ENCODE measurements at places on chromosomes 2 and 18.

- no peak for DNase-seq
Measured at GRCh38 chr2:86790676-86791572, at the start of gene CD8A. CD8A (minus strand) TSS chr2:86790913; CDS start chr2:86790825, 88 bp downstream.

DNA sequence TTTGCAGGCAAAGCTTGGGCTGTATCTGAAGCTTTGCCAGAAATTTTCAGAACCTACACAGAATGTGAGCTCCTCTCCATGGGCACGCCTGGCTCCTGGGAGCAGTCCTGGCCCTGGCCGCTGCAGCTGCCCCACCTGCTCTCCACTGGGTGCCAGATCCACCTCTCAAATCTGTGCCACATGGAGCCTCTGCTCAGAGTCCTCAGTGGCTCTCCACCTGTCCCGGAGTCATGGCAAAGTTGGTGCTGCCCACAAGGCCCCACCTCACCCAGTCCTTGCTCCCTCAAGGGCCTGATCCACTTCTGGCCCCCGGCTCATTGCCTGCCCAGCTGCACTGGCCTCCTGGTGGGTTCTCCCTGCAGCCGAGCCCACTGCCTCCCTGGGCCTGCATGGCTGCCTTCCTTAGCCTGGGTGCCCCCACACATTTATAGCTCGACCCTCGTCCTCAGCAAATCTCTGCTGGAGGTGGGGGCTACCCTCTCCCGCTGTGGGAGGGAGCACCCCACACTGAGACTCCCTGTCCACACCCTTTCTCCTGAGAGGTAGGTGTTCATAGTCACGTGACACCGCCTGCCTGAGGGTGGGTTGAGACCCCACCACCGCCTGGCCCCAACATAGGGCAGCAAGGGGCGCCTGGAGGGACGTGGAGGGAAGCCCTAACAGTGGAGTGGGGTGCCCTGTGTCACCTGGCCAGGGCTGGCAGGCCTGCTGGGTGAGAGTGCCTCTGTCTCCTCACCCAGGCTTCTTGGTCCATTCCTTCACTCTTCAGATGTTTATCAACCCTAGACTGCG is 224.1 kb downstream of the SH3RF3 start:
- DNase-seq, result no peak

DNA sequence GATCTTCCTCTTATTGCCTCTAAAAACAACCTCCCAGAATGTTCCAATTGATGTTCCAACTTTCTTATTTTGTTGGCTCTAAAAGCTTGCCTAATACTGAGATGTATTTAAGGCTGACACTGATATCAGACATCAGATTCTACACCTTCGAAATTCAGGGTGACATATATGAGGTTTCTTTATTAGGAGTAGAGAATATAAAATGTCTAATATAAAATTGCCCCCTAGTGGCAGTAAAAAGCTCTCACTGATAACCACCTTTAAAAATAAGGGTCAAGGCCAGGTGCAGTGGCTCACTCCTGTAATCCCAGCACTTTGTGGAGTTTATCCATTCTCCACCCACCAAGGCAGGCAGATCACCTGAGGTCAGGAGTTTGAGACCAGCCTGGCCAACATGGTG is 789.7 kb upstream of the SLC39A10 start:
- DNase-seq, result no peak

DNA sequence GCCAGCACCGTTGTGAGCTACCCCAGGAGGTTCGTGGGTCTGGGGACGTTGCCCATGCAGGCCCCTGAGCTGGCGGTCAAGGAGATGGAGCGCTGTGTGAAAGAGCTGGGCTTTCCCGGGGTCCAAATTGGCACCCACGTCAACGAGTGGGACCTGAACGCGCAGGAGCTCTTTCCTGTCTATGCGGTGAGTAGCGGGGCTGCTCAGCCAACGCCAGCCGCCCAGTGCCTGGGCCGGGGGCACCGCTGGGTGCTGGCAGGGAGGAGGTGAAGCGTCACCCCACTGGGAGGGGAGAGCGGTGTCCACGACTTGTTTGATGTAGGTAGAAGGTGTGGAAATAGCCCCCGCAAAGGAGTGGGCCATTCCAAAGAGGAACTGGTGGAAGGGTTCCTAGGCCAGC is 25.0 kb downstream of the ACMSD start:
- DNase-seq, result no peak
